ENCODE measurements at places on chromosomes 3 and 15. TPM values are rescaled to one million over a fixed set of nuclear protein-coding genes. Genes with fewer than 3 reads are reported as not detected.

DNA sequence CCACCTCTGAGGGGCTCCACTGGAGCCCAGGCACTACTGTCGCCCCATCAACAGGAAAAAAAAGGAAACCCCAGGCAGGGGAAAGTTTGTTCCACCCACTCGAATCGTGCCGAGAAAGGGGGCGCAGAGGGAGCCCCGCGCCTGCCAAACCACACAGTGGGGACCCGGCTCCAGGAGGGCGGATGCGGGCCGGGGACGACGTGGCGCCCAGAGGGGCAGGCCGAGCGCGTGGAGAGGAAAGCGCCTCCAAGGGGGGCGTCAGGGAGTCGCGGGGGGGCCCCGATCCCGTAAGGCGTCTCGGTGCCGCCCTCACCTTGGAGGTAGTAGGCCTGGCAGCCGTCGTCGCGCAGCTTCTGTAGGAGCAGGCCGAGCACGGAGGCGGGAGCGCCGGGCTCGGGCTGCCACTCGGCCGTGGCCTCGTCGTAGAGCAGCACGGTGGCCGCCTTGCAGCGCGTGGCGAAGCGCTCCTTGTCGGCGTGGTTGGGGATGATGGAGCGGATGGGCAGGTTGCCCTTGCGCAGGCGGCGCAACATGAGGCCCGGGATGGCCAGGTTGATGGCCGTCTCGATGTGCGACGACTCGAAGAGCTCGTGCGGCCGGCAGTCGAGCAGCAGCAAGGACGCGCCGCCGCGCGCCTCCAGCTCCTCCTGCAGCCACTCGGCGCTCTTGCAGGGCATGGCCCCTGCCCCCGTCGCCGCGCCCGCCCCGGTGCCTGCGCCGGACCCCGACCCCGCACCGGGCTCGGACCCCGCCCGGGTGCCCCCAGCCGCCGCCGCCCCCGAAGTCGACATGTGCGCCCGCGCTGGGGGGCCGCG, 627 bp downstream of the DUSP7 start:
- peaks cover 15% of the 10 kb centered on the region for H3K36me3 ChIP-seq
- peak overlapping the region; percentile 70 for H3K27ac ChIP-seq
- H3K4me1 ChIP-seq = peaks cover 46% of the 10 kb centered on the region
- peak overlapping the region; percentile 88 for H3K4me3 ChIP-seq

DNA sequence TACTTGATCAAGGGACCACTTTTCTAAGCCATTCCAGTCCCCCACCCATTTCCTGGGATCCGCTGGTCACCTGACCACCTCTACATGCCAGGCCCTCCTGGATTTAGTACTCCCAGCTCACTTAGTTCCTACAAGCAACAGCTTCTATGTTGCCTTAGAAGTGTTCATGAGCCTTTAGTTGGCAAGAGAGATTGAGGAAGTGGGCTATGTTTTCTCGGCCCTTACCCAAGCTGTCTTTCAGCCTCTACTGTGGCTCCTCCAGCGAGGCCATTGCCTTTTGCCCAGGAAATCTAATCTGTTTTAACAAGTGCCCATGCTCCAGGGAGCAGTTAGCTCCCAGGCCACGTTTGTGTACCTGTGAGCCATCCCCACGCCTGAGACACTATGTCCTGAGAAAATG, 4.5 kb upstream of the PRKAR2A start:
- H3K4me1 ChIP-seq = peaks cover 9% of the 10 kb centered on the region
- H3K27ac ChIP-seq = no peak overlapping the region
- no peak for DNase-seq
- H3K4me3 ChIP-seq = no peak overlapping the region
- peaks cover 9% of the 10 kb centered on the region for H3K36me3 ChIP-seq

DNA sequence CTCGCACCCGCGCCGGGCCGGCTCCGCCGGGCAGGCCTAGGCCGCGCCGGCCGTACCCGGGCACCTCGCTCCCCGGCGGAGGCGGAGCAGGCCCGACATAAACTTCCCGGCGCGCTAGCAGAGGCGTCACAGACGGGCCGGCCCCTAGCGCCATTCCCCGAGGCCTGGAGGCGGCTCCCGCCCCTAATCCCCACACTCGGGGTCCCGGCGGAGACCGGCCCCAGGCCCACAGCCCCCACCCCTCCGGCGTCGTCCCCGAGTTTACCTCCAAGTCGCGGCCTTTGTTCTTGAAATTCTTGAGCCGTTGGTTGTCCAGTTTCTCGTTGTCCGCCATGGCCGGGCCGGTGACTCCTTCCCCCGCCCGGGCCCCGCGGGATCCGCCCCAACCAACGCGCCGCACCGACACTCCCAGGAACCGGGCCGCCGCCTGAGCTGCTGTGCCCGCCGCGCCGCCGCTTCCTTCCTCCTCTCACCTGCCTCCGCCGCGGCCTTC, 376 bp downstream of the KPNA4 start:
- no peaks in the 10 kb centered on the region for H3K36me3 ChIP-seq
- peaks cover 56% of the 10 kb centered on the region for H3K4me1 ChIP-seq
- H3K27me3 ChIP-seq = no peaks in the 10 kb centered on the region
- peak overlapping the region; percentile 83 for H3K27ac ChIP-seq
- H3K4me3 ChIP-seq = peak overlapping the region; percentile 62

GRCh38 chr15:69486481-69487110, 34.0 kb downstream of the RPLP1 start:
- no peak overlapping the region for H3K27ac ChIP-seq
- H3K4me1 ChIP-seq = no peaks in the 10 kb centered on the region
- H3K27me3 ChIP-seq = no peaks in the 10 kb centered on the region
- no peak for DNase-seq
- H3K36me3 ChIP-seq = no peaks in the 10 kb centered on the region

DNA sequence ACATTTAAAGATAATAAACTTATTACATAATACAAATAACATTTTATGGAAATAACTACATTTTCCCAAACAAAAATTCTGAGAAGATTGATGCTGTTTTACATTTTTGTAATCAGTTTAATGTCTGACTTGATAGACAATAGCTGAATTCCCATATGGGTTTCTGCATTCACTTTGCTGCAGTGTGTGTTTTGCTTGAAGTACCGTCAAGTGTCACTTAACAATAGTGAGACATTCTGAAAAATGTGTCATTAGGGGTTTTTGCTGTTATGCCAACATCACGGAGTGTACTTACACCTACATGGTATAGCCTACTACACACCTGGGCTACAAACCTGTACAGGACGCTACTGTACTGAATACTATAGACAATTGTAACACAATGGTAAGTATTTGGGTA, 57.5 kb downstream of the USF3 start:
- no peak overlapping the region for H3K27ac ChIP-seq
- H3K4me1 ChIP-seq = no peaks in the 10 kb centered on the region
- no peak overlapping the region for H3K4me3 ChIP-seq
- DNase-seq = no peak
- no peaks in the 10 kb centered on the region for H3K36me3 ChIP-seq

GRCh38 chr15:77591968-77592613, 40.6 kb downstream of the LINGO1 start:
- no peak overlapping the region for H3K27ac ChIP-seq
- no peak overlapping the region for H3K4me3 ChIP-seq
- no peaks in the 10 kb centered on the region for H3K4me1 ChIP-seq
- H3K36me3 ChIP-seq = no peaks in the 10 kb centered on the region
- no peak for DNase-seq

GRCh38 chr3:45128950-45129349, 17.2 kb downstream of the CDCP1 start:
- H3K4me1 ChIP-seq = no peaks in the 10 kb centered on the region
- H3K27me3 ChIP-seq = no peaks in the 10 kb centered on the region
- no peak overlapping the region for H3K27ac ChIP-seq
- DNase-seq = no peak
- no peak overlapping the region for H3K4me3 ChIP-seq

- no peaks in the 10 kb centered on the region for H3K4me1 ChIP-seq
- H3K27ac ChIP-seq = no peak overlapping the region
- DNase-seq = no peak
- H3K27me3 ChIP-seq = no peaks in the 10 kb centered on the region
Measured at GRCh38 chr15:90895571-90896117, 7.5 kb upstream of the MAN2A2 start.

The GLDN gene
- total RNA-seq = not detected

DNA sequence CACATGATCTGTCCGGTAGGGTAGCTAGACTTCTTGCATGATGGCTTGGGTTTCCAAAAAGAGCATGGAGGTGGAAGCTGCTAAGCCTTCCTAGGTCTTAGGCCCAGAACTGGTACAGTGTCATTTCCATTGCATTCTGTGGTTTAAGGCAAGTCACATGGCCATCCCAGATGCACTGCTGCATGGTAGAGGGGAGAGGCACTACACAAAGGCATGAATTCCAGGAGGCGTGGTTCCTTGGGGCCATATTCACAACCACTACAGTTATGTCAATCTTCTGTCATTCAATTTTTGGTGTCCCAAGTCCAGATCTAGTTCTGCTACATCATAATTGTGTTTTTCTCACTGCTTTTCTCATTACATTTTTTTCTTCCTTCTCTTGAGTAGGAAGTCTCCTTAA, 122.2 kb upstream of the CHRM5 start:
- H3K36me3 ChIP-seq = no peaks in the 10 kb centered on the region
- no peak overlapping the region for H3K27ac ChIP-seq
- H3K27me3 ChIP-seq = no peaks in the 10 kb centered on the region
